ENCODE measurements at places on chromosomes 2 and 18. TPM values are rescaled to one million over a fixed set of nuclear protein-coding genes. Genes with fewer than 3 reads are reported as not detected.

DNA sequence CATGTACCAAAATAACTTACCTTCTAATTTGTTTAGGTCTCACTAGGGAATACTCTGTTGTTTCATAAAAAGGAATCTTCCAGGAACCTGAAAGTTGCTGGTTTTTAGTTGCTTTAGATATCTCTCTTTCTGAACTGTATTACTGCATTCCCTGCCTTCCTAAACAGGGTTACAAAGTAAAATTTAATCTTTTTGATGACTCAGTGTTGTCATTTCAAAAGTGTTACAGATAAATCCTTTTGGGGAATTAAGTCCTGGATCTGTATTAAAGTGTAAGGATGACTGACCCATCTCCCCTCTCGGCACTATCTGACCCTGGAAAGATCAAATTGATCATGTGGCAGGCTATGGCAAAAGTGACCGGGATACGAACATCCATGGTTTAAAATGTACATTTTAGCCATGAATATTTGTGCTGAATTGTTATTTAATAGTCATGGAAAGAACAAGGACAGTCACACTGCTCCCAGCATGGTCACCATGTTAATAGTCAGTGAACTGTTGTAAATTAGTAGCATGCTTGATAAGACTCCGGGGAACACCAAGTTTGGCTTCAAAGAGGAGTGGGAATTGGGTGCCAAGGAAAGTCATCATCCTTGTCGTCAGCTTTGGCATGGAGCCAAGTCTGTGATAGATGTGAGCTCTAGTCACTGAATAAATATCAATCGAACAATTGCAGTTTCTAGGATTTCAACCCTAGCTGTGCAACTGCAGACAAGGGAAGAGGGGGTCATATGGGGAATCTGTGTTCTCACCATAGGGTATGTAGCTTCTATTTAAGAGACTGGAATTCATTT is 4.2 kb downstream of the PLEKHA3 start:
- peak; percentile 33 for DNase-seq

GRCh38 chr2:169507698-169508097 is 1.8 kb upstream of the KLHL41 start:
- DNase-seq, result no peak

GRCh38 chr2:39696101-39696553 is 30.4 kb downstream of the TMEM178A start:
- DNase-seq, result no peak

- no peak for DNase-seq
Measured at GRCh38 chr2:60998628-60999545, 18.6 kb upstream of the PEX13 start.

DNA sequence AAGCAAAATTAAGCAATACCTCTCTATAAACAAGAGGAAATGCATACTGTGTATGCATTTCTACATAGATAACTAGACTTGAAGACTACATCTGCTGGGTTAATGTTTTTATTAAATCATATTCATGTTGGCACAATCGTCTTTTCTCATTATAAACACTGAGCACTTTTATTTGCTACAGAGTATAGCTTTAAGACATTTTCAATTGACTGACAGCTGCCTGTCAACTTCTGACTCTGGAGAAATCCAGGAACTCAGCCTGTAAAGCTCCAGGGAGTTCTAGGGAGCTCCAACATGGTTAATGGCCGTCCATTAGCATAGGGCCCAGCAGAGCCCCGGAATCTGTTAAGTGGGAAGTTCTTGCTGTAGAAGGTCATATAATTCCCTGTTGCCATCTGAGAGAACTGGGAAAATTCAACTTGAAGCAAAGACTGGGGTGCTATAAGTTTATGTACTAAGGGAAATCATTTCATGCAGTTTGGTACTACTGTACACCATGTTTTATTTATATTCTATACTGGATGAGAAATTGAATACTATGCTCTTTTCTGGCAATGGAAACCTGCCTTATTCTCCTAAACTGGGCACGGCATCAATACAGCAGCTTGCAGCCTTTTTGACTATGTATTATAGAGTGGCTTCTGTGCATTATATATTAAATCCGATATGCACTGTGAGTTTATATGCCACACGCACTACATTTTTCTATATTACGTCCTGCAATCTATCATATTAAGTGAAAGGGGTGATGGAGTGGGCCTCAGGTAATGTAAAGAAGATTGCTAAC is 243.5 kb upstream of the ZNF521 start:
- DNase-seq, result no peak

- no peak for DNase-seq
Measured at GRCh38 chr2:195486987-195487644, 169.9 kb upstream of the SLC39A10 start.

DNA sequence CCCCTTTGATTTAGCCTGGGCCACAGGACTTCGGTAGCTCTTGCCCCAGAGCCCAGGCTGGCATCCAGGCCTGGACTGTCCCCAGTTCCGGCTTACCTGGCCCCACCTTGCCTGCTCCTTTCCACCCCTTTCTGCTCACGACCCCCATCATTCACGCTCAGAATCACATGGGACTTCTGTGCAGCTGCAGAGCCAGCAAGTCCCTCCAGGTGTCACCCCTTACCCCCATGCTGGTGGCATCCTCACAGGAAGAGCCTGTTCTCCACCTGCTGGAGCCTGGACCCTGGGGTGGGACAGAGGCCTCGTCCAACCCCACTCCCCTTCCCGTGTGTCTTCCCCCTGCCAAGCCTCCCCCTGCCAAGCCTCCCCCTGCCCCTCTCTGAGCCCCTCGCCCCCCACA is 7.9 kb upstream of the KCNIP3 start:
- no peak for DNase-seq

- no peak for DNase-seq
Measured at GRCh38 chr18:44881461-44882162, 200.9 kb downstream of the SETBP1 start.

- DNase-seq, result no peak
Measured at GRCh38 chr2:98091738-98092137, 4.8 kb downstream of the VWA3B start.

- DNase-seq, result no peak
Measured at GRCh38 chr2:206443735-206444527, 599 bp downstream of the ADAM23 start.

- no peak for DNase-seq
Measured at GRCh38 chr18:74060579-74060978, 87.1 kb downstream of the FBXO15 start.

DNA sequence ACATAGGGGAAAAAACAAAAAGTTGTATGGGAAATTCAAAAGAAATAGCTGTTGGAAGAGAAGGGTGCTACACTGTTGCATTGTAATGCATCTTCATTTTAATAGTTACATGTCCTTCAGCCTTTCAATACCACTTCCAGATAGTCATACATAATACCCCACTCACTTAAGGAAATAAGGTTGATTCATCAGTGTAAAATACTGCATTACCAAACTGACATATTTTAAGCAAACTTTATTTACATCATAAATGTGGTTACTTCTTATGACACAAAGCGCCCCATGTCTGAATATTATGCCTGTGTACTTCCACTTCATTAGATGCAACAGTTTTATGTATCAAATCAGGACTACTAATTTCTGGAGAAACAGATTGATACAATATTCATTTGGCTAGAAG is 4.5 kb downstream of the RBMS1 start:
- DNase-seq, result no peak

- no peak for DNase-seq
Measured at GRCh38 chr2:65499216-65499615, 66.8 kb upstream of the SPRED2 start.

DNA sequence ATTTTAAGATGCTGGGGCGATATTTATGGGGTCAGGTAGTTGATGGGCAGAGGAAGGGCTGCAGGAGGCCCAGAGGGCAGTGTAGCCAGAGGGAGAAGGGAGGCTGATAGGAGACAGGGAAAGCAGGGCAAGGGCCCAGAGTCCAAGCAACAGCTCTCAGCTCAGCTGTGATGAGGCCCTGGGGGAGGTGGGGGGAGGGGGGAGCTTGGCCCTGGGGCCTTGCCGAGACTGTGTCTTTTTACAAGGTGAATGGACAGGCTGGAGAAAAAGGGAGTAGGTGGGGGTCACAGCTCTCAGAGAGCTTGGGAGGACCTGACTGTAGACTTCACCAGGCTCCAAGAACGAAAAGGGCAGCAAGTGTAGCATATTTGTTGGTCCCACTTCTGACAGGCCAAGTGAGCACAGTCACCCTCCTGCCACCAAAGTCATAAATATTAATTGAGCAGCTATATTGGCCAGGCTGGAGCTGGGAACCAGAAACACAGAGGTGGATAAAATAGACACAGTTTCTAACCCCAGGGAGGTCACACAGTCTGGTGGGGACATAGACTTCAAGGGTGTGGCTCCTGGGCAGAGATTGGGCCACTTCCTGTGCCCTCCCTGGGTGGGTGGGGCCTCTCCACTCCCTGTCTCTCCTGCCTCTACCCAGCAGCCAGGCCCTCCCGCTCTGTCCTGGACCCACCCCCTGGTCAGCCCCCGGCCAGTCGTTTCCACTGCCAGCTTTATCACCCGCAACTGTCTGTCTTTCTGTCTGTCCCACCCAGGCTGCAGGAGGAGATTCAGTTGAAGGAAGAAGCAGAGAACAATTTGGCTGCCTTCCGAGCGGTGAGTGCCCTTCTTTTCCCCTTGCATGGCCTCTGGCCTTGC is 1.4 kb downstream of the DES start:
- DNase-seq, result no peak

DNA sequence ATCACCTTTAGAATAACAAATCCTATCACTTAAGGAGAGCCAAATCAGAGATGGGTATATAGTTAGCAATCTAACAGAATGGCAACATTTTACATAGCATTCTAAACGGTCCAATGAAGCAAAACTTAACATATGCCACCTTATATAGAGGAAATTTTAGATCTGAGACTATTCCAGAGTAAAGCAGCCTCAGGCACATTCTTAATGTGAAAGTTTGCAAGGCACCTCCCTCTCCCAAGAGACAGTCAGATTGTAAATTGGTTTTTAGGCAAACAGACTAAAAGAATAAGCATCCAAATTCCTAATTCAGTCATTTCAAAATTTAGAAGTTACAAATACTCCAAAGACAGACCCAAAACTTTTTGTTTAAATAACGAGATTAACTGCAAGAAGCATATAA is 292.9 kb downstream of the STK39 start:
- DNase-seq, result no peak

DNA sequence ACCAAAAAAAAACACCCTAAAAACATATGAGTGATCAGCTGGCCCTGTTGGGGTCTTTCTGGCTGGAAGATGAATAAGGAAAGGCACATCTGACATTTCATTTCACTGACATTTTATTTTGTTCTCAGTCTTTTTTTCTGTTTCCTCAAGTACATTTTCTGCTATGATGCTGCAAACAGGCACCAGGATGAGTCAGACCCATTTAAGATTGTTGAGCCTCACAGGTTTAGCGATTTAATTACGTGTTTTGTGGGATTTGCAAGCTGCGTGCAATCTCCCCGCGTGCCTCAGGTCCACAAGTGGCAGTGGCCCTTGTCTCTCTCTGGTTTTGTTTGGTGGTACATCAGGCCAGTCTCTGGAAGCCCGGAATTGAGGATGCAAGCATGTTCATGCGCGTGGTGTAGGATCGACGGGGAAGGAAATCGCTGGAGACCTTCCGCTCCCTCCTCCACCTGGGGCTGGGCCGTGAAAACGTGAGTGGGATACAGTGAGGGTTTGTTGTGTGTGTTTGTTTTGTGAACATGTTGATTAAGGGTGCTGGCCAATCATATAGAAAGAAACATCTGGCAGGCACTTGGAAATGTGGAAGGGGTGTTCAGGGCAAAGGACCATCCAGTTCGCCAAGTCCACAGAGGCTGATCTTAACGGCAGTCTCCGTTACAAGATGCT is 120.2 kb upstream of the ZNF516 start:
- no peak for DNase-seq

DNA sequence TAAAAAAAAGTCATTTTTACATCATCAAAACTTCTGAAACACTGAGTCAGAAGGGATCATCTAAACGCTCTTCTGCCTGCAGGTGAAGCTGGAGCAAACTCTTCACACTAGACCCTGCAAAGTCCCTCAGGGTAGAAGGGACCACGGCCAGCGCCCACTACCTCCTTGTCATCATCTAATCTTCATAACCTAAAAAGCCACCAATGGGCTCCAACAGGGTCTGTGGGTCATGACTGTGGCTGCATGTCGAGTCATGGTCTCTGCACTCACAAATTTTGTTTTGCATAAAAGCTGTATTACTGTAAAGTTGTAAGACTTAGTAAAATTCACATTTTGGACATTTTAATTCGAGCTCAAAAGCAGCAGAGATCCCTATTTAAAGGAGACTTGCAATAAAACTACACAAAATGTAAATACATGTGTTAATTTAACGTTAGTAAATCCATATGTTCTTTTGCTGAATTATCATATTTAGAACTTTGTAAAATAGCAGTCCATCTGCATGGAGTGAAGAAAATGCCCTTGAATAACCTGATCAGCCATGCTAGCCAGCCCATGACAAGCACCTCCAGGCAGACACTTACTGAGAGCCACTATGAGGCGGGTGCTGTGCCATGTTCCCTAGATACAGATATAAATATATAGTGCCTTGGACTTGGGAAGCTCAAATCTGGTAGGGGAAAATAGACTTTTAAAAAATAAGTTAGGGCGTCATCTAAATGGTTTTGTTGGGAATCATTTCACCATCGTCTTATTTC is 437.2 kb upstream of the LYPD1 start:
- DNase-seq, result no peak

DNA sequence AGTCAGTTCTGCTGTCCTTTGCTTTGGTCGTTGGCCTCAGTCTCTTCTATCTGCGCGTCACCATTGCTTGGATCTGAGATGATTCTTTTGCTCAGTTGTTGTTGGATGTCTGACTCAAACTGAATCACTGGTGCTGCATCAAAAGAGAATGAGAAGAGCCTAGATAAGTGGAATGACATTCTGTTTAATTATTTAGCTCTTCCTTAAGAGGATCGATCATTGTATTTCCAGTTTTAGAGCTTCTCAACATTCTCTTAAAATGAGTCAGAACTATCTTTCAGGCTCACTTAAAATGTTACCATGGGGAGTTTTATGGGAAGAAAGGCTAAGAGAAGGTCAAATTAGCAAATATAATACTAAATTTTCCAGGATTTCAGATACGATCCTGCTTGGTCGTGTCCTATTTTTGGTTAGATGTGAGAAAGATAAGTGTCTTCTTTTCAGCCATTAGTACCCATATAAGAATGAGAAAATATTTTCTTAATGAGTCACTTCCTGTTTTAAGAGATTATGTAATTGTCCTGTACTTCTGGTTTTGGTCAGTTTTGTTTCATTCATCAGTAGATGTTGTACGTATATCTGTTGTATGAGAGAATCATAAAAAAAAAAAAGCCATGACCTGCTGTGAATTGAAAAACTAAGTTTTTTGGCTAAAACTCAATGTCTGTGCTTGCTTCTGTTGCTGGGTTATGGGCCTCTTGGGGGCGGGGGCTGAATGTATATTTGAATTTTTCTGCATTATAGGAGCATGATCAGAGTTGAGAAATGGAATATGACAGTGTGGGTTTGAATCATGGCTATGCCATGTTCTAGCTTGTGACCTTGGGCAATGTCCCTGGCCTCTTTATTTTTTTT is 31.6 kb upstream of the CASP10 start:
- DNase-seq, result no peak

- DNase-seq, result no peak
Measured at GRCh38 chr2:176124110-176124946, 1.8 kb downstream of the HOXD9 start.

- peak; percentile 94 for DNase-seq
Measured at GRCh38 chr2:96509114-96509846, 4.1 kb upstream of the NEURL3 start.

The LYPD1 gene
- total RNA-seq, result 0.66 TPM

The TIA1 gene
- total RNA-seq, result 89.2 TPM

The VSNL1 gene
- total RNA-seq, result 8.1 TPM

The SMYD1 gene
- 1.9 TPM for total RNA-seq

The DPP10 gene
- total RNA-seq, result 8.1 TPM

The CLEC4F gene
- total RNA-seq, result not detected

The GPR35 gene
- total RNA-seq, result 92.2 TPM
